ENCODE measurements at places on chromosomes 12 and 14.

GRCh38 chr14:25237845-25238244, 187.9 kb upstream of the STXBP6 start:
- no peak for DNase-seq

DNA sequence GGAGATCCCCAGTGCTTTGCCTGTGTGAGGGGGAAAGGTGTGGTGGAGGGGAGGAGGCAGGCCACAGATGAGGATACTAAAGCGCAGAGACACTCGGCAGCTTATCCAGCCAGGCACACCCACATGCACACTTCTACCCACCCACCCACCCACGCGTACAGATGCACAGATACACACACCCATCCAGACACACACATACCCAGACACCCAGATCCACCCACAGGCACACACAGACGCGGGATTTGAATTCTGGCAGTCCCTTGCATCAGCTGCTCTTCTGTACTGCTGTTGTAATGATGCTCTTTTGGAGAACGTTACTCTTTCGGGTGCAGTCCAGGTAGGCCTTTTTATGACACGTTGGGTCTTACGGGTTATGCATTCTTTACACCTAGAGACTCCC, 55.7 kb upstream of the RD3L start:
- DNase-seq = no peak

GRCh38 chr14:104317975-104318557, 179.7 kb downstream of the KIF26A start:
- DNase-seq = no peak

DNA sequence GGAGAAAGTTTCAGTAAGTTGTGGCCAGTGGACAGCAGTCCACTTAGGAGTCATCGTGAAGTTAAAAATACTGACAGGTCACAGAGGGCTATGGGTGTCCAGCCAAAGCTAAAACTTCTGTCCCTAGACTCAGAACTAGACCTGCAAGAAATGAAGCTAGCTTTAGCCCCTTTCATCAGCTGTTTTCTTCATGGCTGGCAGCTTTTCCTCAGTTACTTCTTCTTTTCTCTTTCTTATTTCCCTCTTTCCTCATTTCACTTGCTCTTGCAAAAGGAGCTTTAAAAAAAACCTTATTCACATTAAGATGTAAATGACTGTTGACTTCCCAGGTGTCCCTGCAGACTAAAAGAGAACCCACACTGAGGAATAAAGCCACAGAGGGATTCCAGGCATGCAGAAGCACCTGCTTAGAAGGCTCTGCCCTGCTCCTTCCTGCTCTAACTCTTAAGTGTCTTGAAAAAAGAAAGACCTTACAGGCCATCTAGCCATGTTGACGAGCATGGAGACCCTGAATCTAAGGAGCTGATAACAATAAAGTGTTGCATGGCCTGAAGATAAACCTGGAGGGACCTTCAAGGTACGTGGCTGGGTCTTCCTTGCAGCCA, 69.7 kb upstream of the CCND2 start:
- no peak for DNase-seq

DNA sequence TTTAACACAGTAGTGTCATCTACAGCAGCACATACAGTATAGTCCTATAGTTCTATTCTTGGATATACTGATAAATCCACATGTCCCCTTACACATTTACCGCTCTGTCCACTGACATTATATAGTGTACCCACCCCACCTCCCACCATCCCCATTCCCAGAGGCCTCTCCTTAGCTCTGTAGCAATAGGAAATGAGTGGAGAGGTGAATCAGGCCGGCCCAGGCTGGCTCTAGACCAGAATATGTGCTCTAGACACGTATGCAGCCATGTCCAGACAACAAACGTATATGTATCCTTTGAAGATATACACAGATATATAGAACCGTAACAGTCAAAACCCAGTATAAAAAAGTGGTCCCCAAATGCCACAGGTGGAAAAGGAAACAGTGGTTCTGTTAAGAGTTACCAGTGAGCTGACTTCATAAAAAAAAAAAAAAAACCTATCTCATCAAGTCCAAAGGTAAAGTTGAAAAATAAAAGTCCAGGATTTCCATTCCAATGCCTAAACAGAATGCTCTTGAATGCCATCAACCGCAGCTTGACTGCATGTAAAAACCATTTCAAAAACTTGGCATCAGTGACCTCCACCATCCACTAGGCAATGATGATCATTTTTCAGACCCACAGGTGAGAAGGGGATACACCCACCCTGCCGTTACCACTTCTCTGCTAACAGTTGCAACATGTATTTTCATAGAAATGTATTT, 16.7 kb downstream of the EGLN3 start:
- no peak for DNase-seq

- DNase-seq = peak; percentile 56
These were observed 233.5 kb downstream of the EFCAB11 start for GRCh38 chr14:89720741-89721729.

DNA sequence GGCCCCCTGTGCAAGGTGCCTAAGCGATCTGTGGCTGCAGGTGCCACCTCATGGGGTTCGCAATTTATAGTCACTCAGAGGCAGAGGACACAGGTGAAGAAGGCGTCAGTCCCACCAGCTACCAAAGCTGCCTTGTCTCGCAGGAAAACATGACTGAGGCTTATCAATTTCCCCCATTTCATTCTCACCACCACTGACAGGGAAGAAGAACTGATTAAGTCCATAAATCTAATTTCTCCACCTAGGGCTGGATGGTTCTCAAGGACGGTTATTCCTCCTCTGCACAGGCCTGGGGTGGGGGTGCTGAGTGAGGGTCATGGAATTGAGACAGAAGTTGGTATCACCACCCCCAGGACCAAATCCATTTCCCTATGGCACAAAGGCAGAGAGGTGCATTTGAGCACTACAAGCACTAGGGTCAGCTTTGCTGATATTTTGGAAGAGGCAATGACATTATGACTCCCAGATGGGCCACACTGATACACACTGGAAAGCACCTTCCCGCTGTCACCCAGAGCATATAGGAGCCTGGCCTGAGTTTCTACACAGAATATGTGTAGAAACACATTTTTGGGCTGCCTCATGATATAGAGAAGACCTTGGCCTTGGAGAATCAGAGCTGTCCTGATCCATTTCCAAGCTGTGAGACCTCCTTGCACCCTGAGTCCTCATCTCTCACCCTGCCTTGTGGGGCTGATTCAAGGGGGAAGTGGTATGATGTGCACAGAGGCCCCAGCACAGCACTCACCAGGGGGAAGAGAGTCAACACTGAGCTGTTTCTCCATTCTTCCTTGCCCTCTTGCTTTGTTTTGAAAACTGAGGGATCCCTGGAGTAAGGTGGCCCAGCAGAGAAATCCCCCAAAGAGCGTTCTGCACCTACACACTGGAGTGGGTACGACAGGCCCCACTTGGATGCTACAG, 59.4 kb downstream of the PITPNM2 start:
- no peak for DNase-seq

- no peak for DNase-seq
These were observed 24.3 kb downstream of the CEP170B start for GRCh38 chr14:104889375-104889757.

DNA sequence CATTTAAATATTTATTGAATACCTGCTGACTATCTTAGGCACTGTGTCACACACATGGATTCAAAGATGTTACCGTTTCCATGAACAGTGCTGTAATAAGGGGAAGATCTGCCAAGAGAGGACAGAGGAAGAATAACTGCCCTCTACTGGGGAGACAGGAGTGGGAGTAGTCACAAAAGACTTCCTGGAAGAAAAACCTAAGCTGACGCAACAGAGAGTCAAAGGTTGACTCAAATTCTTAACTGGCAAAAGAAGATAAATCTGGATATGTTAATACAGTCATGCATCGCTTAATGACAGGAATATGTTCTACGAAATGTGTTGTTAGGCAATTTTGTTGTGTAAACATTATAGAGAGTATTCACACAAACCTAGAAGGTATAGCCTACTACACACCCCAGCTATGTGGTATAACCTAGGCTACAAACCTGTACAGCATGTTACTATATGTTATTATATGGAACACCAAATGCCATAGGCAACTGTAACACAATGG, 51.5 kb downstream of the DCAF5 start:
- DNase-seq = no peak

DNA sequence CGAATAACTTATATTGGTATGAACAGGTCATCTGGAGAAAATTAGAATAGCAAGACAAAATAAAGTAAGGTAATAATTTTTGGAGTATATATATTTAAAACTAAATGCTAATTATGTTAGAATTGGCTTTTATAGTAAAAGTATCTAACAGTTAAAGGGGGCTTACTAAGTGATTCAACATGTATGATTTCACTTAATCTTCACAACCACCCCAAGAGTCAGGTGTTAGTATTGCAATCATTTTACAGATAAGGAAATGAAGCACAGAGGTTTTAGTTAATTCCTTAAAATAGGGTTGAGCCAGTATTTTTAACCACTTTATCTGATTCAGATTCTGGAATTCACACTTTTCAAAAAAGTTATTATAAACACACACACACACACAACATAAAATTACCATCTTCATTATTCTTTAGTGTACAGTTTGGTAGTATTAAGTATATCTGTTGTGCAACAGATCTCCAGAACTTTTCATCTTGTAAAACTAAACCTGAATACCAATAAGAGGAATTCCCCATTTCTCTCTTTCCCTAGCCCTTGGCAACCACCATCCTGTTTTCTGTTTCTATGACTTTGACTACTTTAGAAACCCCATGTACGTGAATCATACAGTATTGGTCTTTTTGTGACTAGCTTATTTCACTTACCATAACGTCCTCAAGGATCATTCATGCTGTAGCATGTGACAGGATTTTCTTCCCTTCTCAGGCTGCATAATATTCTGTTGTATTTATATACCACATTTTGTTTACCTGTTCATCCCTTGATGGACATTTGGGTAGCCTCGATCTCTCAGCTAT, 12.5 kb downstream of the A2M start:
- no peak for DNase-seq

GRCh38 chr12:94550964-94551363, 91.3 kb upstream of the CEP83 start:
- DNase-seq = no peak

DNA sequence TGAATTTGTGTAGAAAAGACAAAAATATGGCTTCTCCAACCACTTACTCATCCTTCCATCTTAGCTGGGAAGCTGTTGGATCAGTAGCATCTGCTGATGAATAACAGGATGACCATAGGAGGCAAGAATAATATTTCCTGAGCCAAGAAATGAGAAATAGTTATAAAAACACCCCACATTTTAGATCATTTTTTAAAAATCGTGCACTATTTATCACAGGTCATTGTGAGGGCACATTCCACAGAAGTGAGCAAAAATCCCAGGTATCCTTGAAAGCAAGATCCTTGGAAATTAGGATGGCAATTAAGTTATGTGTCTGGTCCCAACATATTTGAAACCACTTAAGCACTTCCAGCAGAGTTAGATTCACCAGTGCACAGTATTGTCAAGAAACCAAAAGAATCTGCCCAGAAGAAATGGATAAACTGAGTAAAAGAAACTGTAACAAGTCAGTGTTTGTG, 8.4 kb downstream of the FAR2 start:
- DNase-seq = no peak

- DNase-seq = no peak
These were observed 43.3 kb upstream of the NT5DC3 start for GRCh38 chr12:103884316-103884715.
